ENCODE measurements at places on chromosomes 16 and 17.

DNA sequence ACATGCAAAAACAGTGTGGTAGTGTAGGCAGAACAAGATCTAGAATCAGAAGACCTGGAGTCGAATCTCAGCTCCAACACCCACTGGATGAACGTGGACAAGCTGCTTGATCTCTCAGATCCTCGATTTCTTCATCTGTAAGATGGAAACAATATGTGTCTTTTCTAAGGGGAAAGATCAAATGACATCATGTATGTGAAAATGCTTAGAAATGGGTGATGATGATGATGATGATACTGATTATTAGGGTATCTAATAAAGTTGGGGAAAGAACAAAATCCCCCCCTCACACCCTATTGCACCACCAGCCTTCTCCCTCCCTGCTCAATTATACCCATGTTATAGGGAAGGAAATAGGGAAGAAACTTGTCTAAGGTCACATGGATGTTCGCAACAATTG is 10.9 kb downstream of the DYNLL2 start:
- no peak for DNase-seq

- DNase-seq: no peak
Measured at GRCh38 chr16:15594711-15595320, 48.1 kb downstream of the MARF1 start.

- DNase-seq: no peak
Measured at GRCh38 chr17:73650140-73650539, 5.9 kb upstream of the SDK2 start.

DNA sequence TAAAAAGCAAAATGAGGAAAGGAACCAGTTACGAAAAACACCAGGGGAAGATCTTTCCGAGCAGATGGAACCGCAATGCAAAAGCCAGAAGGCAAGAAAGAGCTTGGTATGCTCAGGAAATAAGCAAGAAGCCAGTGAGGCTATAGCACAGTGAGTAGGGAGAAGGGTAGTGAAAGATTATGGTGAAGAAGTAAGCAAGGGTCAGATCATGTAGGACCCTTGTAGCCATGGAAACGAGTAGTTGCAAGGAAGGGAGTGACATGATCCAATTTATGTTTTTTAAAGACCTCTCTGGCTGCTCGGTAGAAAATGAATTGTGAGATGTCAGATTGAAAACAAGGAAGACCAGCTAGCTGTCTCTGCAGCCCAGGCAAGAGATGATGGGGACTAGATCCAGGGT is 143.3 kb downstream of the USP31 start:
- DNase-seq: no peak

- no peak for DNase-seq
Measured at GRCh38 chr17:6067060-6067459, 3.1 kb upstream of the WSCD1 start.

GRCh38 chr16:66432429-66432828 is 5.3 kb downstream of the BEAN1 start:
- DNase-seq: no peak

DNA sequence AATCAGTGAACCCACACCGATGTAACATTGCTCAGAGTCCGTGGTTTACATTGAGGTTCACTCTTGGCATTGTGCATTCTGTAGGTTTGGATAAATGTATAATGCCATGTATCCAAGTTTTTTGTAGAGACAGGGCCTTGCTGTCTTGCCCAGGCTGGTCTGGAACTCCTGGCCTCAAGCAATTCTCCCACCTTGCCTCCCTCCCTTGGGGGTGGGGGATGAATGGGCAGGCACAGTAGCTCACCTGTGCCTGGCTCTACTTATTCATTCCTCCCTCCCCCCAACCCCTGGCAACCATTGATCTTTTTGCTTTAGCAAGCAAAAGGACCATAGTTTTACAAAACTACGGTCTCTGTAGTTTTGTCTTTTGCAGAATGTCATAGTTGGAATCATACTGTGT is 181.4 kb downstream of the SPECC1 start:
- no peak for DNase-seq

DNA sequence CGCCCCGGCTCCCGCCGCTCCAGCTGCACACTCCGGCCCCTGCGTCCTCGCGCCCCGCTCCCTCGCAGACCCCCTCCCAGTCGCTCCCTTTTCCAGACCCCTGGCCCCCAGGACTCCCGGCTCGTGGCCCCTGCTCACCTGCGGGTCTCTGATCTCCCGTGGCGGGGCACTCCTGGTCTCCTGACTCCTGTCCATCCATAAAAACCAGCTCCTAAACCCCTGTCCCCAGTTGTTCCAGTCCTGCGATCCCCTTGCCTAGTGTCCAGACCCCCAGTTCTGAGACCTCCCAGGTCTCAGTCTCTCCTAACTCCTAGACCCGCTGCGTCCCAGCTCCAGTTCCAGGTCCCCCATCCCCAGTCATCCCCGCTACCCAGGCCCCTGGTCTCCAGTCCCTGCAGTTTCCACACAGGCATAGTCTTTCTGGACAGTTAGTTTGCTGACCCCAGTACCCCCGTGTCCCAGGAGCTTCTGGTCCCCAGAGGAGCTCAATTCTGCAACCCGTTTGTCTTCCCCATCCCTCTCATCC is 379 bp downstream of the SNX29 start:
- DNase-seq: peak; percentile 42

GRCh38 chr17:53101706-53102105 is 721.0 kb upstream of the KIF2B start:
- DNase-seq: no peak

DNA sequence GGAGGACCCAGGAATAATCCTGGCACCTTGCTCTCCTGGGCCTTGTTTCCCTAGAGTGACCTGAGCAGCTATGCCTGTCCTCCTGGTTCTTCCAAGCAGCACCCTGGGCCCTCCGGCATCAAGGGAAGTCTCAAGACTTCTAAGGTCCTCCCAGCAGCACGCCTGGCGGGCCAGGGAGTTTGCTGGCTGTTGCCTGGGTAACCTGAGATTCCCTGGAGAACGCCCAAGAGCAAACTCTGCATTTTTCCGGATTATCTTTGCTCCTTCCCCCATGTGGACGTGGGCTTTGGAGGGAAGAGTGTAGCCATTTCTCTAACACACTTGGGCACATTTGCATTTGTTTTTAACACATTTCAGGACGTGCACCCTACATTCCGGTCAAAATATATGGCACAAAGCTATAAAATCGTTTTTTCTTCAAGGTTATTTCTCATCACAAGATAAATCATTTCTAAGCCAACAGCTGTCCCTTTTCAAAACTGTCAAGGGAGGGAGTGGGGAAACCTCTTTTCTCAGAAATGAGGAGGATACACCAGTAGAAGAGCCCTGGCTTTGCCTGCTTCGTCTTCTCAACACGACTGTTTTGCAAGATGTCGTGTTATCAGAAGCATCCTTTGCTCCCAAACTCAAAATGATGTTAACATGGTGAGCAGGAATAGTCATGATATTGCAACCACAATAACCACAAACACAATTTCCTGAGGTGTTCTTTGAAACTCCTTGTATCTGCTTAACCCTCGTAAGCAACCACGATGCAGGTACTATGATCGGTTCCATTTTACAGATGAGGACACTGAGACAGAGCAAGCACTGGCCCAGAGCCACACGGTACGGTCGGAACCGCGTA is 116.5 kb downstream of the ADCY9 start:
- DNase-seq: no peak

GRCh38 chr17:699345-699744 is 15.3 kb downstream of the VPS53 start:
- DNase-seq: no peak

DNA sequence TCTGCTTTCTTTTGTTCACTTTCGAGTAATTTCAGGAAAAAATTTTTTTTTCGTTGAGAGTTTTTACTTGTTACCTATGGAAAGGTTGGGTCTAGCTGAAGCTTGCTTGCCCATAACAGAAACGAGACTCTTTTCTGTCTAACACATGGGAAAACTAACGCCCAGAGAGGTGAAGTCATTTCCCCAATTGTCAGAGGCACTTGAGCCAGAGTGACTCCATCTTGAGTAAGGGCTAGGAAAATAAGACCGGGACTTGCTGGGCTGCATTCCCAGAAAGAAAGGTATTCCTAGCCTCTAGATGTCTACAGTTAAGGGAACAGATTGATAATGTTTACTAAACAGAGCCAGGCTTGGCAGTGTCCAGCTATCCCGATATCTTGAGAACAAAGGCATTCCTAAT is 26.8 kb downstream of the PRKCB start:
- DNase-seq: no peak
